Stimulated activated CD8-positive, alpha-beta memory T cell treated with anti-CD3 and anti-CD28 coated beads, Interleukin-4, amount 100 ng/mL, for 1 hour (primary cell): ENCODE measurements at places on chromosomes 5 and 9.

DNA sequence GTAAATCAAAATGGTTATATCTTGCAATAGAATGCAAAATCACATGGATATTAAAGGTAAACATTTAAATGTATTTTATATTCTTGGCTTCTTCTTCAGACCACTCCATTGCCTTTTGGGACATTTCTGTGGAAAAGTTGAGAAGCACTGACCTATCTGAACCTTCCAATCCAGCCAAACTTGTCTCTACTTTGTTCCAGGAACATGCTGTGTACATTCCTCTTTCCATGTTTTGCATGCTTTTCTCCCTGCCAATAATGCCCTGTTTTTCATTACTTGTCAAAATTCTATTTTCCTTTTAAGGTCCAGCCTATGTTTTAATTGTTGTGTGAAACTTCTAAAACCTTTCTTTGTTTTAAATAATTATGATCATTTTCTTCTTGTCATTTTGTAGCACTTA, 28.3 kb downstream of the JAK2 start:
- no peak for DNase-seq

DNA sequence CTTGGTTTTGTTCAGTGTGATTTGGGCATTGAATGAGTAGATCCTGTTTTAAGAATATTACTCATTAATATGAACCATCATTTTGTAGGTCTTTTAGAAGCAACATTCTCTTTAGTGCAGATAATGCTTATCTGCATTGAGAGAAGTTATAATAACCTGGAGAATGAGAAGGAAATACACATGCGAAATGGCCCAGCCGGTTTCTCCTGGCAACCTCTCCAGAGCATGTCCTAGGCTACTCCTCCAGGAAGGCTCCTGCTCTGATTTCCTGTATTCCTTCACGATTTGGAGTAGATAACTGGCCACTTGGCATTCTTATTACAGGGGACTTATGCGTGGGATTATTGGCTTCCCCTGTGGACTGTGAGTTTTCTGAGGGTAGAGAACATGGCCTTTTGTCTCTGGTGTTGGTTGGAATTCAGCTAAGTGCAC, 12.6 kb downstream of the DAPK1 start:
- DNase-seq: no peak

- no peak for DNase-seq
These were observed 162.3 kb downstream of the PBX3 start for GRCh38 chr9:125909459-125909858.

DNA sequence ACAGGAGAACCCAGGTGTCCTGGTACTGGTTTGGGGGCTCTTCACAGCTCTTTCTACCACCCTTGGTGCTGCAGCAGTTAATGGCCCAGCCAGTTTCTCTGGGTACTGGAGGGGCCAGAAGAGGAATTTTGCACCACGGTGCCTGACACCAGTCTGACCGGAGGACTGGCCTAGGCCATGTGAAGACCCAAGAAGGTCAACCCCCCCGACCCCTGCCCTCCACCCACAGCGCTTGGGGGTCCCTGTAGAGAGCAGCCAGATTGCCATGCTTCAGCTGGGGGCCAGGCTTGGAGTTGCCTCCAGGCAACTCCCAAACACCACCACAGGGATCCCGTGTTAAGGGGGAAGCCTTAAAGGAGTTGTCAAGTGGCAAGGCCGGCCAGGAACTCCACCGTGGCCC, 6.2 kb downstream of the ARSI start:
- no peak for DNase-seq

DNA sequence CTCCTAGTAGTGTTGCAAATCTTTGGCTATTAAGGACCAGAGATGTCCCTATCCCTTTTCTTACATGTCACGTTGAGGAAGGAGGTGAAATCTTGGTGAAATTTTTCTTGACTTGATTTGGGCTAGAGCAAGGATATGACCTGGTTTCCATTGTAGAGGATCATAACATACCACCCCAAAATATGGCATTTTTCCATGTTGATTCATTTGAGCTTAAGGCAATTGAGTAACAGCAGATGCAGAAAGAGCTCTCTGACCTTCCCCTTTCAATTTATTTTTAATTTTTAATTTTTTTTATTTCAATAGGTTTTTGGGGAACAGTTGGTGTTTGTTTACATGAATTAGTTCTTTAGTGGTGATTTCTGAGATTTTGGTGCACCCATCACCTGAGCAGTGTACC, 61.2 kb upstream of the MAP1B start:
- DNase-seq: no peak

DNA sequence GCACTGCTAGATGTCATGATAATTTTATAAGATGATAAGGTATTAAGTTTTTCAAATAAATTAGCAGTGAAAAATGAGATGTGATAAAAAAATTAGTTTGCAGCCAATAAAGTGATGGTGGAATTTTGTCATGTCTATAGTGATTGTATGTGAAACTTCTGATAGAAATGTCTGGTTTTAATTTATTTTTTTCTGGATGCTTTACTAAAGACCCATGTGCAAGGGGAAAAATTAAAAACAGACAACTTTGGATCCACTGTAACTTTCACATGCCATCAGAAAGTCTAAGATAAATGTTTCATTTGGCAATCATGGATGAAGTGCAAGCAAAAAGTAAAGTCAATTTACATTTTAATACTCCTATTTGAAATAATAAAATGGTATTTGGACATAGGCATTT, 4.4 kb upstream of the NDUFS4 start:
- DNase-seq: no peak

GRCh38 chr5:178204935-178205748, 809 bp downstream of the HNRNPAB start:
- peak; percentile 46 for DNase-seq

GRCh38 chr9:69945671-69946141, 97.9 kb upstream of the MAMDC2 start:
- no peak for DNase-seq

- DNase-seq: no peak
These were observed 33.6 kb downstream of the HTR4 start for GRCh38 chr5:148620696-148621095.

DNA sequence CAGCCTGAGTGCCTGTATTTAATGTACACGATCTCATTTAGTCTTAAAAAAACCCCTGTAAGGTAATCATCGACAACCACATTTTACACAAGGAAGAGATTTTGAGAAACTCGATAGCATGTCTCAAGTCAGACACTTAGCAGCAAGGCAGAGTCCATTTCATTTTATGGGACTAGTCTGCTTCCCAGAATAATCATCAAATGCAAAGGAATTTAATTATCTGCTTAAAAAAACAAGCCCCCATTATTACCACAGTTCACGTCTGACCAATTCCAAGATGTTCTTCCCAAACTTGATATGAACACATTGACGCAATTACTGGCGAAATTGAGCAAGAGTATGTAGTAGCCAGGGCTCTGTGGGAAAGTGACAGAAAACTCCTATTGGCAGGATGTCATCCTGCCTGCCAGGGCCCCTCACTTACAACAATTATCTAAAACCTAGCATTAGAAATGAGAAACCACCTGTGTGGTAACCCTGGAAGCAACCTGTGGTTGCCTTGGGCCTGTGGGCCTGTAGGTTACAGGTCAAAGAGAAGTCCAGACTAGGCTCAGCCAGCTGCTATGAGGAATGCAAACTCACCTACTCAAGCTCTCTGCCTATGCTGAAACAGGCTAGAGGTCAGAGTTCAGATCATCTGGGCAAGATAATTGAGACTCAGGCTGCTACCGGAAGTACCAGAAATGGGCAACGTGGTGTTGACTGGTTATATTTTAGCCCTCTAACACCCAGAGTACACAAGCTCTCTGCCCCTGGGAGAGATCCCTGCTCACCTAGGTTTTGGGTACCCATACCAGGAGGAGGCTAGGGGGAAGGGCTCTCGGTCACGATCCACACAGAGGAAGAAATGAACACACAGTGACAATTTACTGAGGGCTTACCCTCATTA, 1.6 kb downstream of the B4GALT1 start:
- DNase-seq: no peak

GRCh38 chr5:173940269-173940668, 48.7 kb upstream of the C5orf47 start:
- no peak for DNase-seq

GRCh38 chr5:3534997-3535396, 60.6 kb upstream of the IRX1 start:
- DNase-seq: no peak

GRCh38 chr5:134649163-134649835, 714 bp downstream of the SEC24A start:
- no peak for DNase-seq

GRCh38 chr5:149526845-149527590, 24.2 kb downstream of the CSNK1A1 start:
- DNase-seq: no peak

DNA sequence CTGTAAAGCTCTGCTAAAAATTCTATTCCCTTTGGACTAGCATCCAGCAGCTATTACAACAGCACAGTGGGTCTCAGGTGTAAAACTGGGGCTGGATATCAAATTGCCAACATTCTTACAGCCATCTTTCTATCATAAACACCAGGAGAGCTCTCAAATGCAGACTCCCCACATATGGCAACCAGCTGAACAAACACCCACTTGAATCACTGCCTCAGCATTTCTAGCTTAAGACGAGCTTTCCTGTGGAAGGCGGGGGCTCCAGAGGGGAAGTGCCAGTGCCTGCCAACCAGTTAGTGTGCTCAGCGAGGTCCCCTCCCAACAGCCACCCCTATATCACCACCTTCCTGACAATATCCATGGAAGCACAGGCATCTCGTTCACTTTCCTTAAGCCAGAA, 62.2 kb downstream of the IPPK start:
- no peak for DNase-seq

DNA sequence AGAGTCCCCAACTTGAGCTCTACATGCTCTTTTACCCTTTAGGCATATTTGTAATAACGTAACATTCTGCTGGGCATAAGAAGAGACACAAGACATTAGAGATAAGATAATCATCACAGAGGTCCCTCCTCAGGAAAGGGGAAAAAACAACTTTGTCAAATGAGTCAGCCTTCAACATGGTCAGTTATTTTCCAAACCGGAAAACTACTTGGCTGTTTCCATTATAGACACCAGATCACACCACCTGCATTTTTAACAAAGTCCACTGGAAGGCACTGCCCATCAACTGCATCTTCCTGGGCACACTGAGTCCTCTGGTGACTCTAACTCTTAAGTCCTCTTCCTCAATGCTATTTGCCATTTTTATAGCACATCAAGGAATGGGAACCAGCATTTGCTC, 221.8 kb downstream of the FAM114A2 start:
- DNase-seq: no peak

GRCh38 chr9:81650586-81651515, 38.5 kb downstream of the TLE1 start:
- no peak for DNase-seq

DNA sequence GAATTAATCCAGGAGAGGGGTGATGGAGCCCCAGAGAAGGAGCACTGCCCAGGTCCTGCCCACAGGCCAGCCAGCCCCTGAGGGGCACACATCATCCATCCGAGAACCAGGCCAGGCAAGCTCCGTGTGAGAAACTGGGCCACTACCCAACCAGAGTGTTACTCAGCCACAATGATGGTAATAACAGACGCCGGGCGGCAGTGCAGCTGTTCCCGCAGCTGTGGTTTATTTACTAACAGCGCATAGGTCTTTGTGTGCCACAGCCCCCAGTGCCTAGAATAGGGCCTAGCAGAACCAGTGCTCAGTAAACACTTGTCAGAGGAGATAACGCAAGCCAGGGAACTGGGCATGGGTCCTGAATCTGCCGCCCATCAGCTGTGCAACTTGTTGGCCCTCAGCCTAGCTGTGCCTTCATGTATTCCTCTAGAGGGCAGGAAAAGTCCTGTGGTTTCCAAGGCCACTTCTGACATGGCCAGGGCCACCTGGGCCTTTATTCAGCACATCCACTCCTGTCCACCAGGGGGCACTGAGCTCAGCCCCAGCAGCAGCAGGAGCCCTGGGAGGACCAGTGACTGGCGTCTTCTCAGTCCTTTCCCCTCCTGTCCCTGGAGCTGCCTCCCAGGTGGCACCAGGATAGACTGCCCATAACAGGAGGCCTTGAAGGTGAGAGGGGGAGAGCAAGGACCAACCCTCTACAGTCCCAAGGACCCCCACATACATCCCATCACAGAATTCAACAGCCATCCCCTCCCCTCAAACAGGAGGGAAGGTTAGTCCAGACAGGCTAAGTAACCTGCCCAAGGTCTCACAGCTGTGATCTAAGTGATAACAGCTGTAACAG, 2.1 kb downstream of the MXD3 start:
- DNase-seq: no peak

DNA sequence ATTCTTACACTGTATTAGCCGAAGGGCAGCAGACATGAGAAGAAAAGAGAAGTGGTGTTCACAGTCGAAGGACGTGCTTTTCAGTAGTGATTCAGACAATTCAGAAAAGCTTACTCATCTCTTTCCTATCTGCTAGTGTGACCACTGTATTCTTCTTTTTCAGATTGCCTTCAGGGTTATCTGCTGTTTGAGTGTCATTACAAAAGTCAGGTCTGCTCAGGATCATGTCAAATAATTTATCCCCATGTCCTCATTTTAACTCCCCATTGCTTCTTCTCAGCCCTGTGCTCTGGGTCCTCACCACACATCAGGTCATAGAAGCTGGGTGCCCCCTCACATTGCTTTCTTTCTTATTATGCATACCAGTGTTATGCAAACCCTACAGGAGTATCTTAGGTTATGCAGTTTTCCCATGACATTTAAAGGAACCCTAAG, 394.0 kb downstream of the CETN3 start:
- DNase-seq: no peak

GRCh38 chr5:91122651-91123050, 260.5 kb downstream of the ARRDC3 start:
- no peak for DNase-seq

- no peak for DNase-seq
These were observed 6.3 kb downstream of the SHB start for GRCh38 chr9:38062498-38063362.

GRCh38 chr5:15574806-15575325, 74.9 kb downstream of the FBXL7 start:
- DNase-seq: no peak

DNA sequence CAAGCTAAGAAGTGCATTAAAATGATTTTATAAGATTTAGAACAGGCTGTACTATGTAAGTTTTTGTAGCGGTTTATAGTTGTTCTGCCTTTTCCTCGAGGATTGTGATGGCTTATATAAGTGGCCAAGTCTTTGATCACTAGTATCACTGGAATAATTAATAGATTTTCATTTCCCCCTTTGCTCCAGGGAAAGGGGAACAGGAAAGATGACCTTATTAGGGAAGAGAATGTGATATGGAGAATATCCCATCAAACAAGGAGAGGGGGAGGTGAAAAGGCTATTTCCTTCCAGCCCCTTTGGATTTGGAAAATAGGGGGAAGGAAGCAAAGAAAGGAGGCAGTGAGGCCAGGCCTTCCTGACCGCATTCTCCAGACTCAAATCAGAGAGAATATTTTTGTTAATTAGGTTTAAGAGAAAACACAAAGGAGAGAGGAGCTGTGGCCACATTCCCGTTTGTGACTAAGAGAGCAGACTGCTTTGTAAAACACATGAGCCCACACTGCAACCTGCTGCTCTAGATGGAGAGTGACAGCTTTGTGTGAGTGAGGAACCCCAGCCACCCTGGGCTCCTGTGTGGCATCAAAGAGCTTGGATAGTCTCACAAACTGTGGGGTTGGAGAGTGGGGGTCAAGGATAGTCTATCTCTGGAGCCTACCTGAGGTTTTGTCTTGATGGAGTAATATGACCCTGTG, 359.5 kb downstream of the DTWD2 start:
- no peak for DNase-seq
